Muscle of back (tissue), 13 donors: ENCODE measurements at places on chromosomes 5 and 9. TPM values are rescaled to one million over a fixed set of nuclear protein-coding genes. Genes with fewer than 3 reads are reported as not detected.

- DNase-seq, result no peak
Observed at GRCh38 chr5:25181249-25181648, 536.5 kb upstream of the CDH10 start.

The FAM169A gene
- polyA plus RNA-seq, result 1.2 TPM

- peak; percentile 24 for DNase-seq
Observed at GRCh38 chr5:64632251-64632650, 58.1 kb upstream of the SHISAL2B start.

- DNase-seq, result no peak
Observed at GRCh38 chr5:84383816-84384603, 670 bp downstream of the EDIL3 start.

The BAG1 gene
- polyA plus RNA-seq, result 62.4 TPM

GRCh38 chr5:116144991-116145390 is 60.2 kb downstream of the COMMD10 start:
- no peak for DNase-seq
